AG04449 (cell line): ENCODE measurements at places on chromosomes 2 and 18.
A peak's percentile ranks its signal among the peaks of the same experiment; 100 is the strongest.

DNA sequence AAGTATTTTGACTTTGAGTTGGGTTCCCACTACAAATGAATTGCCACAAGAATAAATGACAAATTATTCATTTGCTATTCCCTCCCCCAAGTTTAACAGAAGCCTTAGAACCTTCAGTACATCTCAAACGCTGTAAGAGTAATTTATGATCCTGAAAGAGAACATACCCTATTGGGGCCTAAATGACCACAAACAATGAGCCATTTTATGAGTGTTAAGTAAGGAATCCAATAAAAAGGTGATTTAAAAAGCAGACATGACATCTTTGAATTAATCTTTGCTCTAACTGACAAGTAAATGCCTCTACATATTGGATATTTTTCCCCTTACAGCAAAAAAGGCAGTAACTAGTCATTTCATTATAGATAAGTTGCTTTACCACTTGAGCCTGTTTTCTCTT is 136.9 kb downstream of the NRXN1 start:
- no peak for DNase-seq

GRCh38 chr18:79644666-79645057 is 34.9 kb upstream of the CTDP1 start:
- DNase-seq = no peak

DNA sequence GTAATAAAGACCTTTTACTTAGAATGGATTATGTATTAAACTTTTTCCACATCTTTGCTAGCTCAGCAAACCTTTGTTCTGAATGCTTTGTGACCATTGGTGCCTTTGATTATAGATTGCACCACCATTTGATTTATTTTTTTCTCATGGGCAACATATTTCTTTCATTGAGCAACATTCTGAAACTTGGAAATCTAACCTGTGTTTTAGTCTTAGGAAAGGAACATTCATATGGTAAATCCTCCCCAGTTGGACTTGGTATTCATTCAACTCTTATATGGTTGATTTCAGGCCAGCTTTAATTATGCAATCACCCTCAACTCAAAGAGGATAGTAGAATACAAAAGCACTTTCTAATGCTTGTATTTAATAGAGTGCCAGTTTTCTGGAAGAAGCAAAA is 1077.9 kb upstream of the ZEB2 start:
- DNase-seq = no peak

DNA sequence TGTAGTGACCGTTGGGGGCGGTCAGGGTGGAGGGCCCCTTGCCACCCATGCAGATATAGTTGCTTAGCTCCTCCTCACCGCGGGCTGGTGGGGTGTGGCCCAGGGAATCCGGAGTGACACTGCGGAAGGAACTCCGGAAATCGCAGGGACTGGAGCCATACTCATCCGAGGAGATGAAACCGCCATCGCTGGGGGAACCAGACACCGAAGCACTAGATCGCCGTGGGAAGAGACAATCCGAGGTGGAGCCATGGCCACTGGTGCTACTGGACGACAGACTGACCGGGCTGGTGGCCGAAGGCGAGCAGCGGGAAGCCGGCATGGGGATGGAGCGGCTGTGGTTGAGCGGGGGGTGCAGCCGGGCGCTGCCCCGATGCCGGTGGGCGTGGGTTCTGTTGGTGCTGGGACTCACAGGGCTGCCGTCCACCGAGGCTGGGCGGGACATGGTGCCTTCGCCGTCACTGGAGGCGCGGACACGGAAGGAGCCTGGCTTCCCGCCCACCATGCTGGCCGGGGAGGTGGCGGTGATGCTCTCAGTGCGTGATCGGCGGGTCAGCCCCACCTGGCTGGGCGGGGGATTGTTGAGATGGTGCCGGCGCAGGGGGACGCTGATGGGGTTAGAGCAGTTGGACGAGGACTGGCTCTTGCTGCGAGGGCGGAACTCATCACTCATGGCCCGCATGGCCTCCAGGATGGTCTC is 2.2 kb downstream of the IRS1 start:
- no peak for DNase-seq

DNA sequence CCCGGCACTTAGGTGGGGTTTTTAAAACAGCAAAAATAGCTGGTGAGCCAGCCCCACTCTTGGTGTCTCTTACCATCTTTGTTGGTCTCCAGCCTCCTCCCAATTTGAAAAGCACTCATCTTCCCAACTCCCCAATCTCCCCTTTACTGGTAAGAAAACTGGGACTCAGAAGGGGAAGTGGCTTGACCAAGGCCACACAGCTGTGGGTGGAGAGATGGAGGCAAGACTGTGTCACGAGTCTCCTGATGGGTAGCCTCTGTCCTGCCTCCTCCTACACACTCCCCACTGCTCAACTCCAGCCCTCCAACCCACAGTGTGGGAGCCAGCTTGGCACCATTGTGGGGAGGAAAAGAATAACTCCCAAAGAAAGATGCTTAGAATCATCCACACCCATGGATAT is 140.4 kb downstream of the SMAD2 start:
- no peak for DNase-seq

GRCh38 chr18:42030586-42031182 is 75.7 kb downstream of the PIK3C3 start:
- no peak for DNase-seq

GRCh38 chr2:179307616-179308371 is 43.2 kb upstream of the SESTD1 start:
- DNase-seq = no peak

GRCh38 chr2:37318401-37318800 is 6.2 kb downstream of the PRKD3 start:
- peak; percentile 46 for DNase-seq

DNA sequence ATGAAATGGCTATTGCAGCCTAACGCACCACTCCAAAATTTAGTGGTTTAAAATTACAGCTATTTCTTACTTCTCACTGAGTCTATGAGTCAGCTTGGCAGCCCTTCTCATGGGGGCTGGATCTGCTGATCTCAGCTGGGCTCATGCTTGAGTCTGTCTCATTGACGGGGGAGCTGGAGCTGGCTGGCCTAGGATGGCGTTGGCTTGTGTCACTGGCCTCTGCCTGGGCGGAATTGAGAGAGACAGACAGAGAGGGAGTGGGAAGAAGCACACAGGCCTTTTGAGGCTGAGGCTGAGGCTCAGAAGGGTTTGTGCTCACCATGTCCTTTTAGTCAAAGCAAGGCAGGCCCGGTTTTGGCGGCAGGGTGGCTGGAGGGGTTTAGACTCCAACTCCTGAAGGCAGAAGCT is 412.1 kb upstream of the MYT1L start:
- no peak for DNase-seq

DNA sequence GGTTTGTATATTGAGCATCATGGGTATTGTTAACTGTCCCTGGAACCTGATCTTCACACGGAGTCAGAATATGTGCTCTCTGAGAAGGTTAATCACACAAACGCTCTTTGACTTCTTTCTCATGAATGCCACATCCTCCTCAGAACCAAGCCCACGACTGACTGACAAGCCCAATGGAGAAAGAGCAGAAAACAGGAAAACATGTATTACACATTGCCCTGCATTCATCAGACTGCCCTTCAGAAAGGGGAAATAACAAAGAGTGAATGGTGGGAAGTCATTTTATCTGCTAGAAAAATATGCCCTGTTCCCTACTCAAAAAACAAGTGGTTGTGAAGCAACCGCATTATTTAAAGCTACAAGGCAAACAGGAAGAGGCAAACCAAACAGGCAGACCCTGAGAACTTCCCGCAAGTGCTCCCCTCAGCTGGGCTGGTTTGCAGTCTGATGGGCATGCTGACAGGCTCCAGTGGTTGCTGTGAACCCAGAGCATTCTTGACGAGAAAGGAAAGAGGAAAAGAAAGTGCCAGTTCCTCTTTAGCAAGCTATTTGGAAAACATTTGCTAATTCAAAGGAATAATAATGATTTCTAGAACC is 172.9 kb upstream of the SETBP1 start:
- no peak for DNase-seq

- DNase-seq = no peak
Measured at GRCh38 chr18:63137999-63138435, 181.6 kb downstream of the BCL2 start.

GRCh38 chr2:237244976-237245646 is 159.4 kb downstream of the COPS8 start:
- DNase-seq = no peak

DNA sequence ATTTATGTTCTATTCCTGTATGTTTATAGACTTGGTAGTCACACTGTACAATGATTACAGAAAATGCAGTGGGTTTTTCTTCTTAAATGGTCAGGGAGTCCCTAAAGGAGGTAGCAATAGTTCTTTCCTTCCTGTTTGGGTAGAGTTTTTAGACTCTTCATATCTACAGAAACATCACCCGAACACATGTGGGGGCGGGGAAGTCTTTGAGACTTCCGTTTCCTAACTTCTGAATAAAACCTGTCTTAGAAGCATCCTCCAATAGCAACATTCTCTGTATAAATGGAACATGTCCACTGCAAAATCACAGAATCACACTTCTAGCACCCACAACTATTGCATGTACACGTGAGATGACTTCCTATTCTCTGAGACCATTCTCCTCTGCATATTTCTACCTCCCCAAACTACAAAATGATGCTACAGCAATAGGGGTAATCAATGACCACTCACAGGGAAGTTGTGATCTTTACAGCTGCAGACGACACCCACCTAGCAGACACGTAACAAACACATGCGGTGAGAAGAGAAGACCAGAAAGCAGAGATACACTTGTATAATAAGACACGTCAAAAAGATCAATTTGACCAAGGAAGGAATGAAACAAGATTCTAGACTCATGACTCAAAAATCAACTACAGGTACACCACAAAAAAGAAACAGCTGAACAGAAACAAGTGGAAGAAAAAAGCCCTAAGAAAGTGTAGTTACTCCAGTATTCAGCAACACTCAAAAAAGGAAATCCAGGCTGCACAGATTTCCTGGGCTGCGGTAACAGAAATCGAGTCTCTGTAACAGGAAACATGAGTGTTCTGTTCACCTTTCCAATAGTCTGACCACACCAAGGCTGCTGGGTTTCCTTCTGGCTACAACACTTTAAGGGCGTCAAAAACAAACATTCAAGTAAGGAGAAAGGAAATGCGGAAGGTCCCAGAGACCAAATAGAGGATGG is 120.4 kb downstream of the ZNF516 start:
- DNase-seq = no peak
